Ureter (tissue), 1 donor: ENCODE measurements at places on chromosomes 12 and 14. TPM values are rescaled to one million over a fixed set of nuclear protein-coding genes. Genes with fewer than 3 reads are reported as not detected.

DNA sequence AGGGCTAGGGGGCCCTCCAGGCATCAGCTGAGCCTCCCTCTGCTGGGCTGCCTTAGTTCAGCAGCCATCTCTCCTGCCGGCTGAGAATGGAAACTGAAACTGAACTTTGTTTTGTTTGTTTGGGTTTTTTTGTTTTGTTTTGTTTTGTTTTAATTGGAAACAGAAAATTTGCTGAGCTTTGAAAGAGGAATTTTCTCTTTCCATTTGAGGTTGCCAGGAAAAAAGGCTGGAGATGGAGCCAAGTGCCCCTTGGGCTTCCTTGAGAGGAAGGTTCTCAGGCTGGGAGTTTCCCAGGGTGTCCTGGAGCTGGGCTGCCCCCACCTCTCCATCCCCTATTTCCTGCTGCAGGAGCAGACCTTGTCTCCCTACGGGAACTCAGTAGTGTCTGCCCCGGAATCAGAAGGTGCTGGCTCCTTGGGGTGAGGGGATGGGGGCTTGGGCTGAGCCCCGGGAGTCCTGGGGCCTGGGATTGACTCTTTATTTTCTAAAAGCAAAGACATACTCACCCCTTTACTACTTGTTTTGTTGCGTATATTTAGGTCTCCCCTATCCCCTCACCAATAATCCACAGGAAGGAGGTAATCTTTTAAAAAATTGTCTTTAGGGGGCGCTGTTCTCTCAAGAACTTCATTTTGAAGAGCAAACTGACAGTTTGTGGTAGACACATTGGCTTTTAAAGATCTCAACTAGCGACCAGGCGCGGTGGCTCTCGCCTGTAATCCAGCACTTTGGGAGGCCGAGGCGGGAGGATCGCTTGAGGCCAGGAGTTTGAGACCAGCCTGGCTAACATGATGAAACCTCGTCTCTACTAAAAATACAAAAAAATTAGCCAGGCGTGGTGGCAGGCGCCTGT lies 21.3 kb upstream of the OASL start:
- no peak for DNase-seq

DNA sequence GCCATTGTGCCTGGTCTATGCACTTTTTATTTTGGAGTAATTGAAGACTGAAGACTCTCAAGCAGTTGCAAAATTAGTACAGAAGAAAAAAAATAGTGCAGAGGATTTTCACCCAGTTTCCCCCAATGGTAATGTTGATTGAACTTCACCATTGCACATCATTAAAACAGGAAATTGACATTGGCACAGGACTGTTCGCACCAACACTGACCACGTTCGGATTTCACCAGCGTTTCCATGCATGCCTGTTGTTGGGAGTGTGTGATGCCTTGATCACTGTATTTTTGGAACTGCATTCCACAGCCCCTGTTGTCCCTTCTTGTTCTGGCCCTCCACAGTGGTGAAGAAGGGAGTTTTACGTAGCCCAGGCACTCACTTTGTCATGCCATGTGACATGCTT lies 67.1 kb downstream of the FOXN4 start:
- DNase-seq, result no peak

DNA sequence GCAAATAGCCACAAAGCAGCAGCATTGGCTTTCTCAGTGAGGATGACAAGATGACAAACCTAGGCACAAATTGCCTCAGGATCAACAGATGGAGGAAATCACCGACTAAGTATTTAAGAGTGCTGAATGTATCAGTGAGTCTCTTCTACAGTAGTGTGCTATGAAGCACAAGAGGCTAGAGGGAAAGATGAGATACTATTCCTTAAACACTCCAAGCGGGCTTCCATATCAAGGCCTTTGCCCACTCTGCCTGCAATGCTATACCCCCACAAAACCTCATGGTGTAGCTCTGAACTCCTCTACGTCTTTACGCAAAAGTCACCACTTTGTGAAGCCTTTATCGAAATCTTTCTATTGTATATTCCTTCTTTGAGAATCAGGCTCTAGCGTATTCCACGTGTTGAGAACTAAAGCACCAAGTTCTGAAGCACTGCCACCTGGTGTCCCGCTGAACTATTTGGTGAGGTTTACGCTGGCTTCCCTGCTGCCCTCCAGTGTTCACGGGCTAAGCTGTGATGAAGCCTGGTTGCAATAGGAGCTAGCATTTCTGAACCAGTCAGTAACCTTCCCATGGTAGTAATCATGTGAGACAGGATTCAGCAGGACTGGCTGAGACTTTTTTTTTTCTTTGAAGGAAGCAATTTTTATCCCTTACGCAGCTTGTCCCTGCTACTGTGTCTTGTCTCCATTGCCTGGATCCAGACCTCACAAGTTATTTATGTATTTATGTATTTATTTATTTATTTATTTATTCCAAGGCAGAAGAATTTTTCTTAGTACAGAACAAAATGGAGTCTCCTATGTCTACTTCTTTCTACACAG lies 426.5 kb upstream of the OR4E1 start:
- peak; percentile 70 for DNase-seq

DNA sequence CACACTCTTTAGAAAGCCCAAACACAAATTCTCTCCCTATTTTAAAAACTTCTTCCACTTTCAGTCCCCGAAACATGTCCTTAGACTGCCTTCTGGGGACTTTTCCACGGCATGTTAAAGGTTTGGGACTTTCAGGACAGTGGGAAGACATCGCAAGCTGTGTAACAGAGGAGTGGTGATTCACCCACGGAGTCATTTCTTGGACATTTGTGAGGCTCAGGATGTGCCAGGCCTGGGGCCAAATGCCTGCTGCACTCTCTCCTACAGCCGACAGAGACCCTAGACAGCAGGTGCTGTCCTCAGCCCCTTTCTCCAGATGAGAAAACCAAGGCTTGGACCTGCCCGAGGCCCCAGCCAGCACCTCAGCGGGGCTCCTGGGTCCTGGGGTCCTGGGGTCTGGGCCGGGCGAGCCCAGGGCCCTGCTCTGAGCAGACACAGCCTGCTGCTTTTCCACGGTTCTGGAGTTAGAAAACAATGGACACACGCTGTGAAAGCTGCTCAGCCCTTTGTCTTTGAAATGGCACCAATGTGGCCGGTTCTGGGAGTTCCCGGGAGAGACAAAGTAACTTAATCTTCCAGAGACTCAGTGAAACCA lies 370.2 kb upstream of the SFSWAP start:
- no peak for DNase-seq

DNA sequence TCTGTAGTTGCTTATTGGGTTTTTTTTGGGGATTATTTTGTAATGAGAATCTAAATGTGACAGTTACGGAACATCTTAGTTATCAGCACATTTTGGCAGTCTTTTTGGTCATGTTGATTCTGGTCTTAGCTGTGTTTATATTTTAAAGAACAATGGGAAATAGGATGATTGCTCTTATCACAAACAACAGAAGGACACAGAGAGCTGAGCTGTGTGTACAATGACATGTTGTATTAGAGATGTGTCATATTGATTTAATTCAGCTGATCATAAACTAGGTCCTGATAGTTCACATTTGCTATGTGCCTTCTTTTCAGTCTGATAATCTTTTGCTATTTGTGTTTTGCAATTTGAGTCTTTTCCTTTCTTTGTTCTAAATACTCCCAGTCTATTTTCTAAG lies 781.7 kb downstream of the TRHDE start:
- DNase-seq, result no peak

The RAB2B gene
- 33.6 TPM for total RNA-seq

The AMHR2 gene
- total RNA-seq, result not detected

The FAM181A gene
- total RNA-seq, result not detected
